ENCODE measurements at places on chromosomes 7 and 10. TPM values are rescaled to one million over a fixed set of nuclear protein-coding genes. Genes with fewer than 3 reads are reported as not detected.

- DNase-seq: no peak
Observed at GRCh38 chr7:102849538-102849937, 63.3 kb upstream of the LRRC17 start.

GRCh38 chr7:155201325-155202087, 96.2 kb upstream of the INSIG1 start:
- no peak for DNase-seq

GRCh38 chr7:22109761-22110160, 164.1 kb upstream of the CDCA7L start:
- peak; percentile 28 for DNase-seq

DNA sequence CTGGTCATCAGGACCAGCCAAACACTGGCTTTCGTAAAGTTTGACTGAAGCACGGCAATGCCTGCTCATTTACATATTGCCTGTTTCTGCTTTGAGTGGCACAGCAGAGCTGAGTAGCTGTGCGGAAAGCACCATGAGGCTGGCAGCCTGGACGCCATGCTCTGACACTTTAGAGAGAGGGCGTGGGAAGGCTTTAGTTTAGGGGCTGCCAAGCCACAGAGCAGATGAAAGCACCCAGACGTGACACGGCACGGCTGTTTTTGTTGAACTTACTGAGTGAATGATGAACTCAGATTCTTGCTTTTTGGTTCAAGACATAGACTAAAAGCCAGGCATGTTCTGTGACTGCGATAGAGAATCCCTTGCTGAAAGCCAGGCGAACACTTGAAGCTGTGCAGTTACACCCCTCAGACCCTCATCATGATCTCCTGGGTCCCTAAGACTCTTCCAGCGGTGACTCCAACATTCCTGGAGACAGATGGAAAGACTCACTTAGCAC, 182.1 kb downstream of the ZMYND11 start:
- DNase-seq: peak; percentile 17

DNA sequence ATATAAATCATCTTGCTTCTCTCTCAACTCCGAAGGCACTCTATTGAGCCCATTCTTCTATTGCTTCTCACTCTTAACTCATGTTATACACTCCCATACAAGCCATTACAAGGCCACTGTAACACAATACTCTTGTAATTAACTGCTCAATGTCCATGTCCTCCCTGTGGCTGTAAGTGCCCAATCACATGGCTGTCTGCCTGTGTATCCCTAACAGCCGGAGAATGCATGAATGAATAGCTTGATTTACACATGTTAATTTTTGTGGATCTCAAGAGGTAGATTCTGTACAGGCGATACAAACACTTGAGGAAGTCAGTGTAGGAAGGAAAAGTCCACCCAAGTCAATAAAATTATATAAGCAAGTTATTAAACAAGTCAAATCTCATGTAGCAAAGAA, 215.6 kb downstream of the DOCK4 start:
- no peak for DNase-seq

DNA sequence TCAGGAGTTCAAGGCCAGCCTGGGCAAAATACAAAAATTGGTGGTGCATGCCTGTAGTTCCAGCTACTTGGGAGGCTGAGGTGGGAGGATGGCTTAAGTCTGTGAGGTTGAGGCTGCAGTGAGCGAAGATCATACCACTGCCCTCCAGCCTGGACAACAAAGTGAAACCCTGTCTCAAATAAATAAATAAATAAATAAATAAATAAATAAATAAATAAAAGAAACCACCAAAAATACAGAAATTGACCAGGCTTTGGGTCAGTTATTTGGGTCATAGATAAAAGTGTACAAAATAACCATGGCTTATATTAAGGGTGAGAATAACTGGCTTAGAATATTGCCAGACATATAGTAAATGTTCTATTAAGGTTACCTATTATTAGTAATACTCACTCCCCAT, 129.2 kb downstream of the NEUROD6 start:
- no peak for DNase-seq

GRCh38 chr7:94129443-94130140, 125.4 kb upstream of the BET1 start:
- DNase-seq: no peak

GRCh38 chr10:11159543-11160215, 142.0 kb downstream of the CELF2 start:
- no peak for DNase-seq

Gene SLIT1
- total RNA-seq: 1.9 TPM
